RWPE1 (cell line): ENCODE measurements at places on chromosomes 12 and 14.

DNA sequence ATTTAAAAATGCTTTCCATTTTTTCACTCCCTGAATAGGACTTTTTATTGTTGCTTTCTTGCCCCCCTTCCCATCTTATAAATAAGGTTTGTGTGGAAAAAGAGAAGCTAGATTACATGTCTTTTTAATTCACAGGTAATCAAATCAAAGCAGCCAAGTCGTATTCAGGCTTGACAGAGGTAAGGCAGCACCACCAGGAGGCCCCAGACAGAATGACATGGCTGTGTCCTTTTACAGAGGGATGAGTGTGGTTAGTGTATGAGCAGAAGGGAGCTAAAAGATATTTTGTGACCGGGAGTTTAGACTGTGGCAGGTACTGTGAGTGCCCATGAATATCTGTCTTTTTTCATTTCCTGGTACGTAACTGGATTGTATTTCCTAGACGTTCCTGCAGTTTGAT is 596.1 kb downstream of the ETNK1 start:
- DNase-seq, result peak; percentile 5

DNA sequence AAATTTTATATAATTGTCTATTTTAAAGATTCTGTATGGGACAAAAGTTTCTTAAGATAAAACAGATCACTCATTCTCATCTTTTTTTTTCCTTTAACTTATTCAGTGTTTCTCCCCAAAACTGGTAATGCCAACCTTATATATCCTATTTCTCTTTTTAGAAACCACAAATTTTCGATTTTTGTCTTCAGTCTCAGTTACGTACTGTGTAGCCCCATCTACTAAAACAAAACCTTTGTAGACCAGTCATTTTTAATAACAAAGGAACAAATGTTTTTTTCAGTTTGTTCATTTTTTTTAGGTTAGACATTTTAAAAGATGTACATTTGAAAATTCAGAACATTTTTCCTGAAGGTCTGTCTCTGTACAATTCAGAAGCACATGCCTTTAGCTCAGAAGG is 18.2 kb downstream of the PNMA1 start:
- no peak for DNase-seq

DNA sequence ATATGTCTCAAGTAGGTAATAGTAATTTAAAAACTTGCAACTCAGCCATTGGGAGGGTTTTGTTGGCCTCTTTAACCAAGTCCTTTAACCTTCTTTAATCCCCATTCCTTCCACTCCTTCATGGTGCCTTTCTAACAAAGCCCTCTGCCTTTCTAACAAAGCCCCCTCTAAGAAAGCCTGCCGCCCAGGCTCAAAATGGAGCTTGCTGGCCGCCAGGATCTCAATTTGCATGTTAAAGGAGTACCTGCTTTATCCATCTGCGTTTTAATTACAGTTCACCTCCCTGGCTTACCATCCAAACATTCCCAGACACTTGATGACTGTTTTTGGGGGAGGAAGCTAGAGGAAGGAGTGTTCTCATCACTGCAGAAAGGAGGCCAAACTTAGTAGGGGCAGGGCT is 183.4 kb downstream of the PTPN11 start:
- no peak for DNase-seq

- DNase-seq, result no peak
These were observed 638 bp downstream of the PLEKHG3 start for GRCh38 chr14:64704743-64705380.

DNA sequence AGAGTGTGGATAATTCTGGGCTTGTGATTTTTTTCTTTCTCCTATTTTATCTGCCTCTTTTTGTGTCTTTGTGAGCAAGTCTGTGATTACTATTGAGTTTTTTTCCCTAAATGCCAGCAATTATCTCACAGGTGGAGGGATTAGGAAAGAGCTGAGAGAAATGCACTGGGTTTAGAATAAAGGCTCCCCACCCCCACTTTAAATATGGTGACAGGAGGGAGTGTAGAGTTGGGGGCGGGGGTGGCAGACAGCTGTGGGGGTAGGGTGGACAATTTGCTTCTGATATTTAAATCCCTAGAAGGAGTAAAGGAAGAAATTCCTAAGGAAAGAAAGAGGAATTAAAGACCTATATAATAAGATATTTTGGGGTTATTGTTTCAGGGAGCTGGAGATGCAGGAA is 145.9 kb downstream of the NRXN3 start:
- no peak for DNase-seq

- no peak for DNase-seq
These were observed 16.3 kb upstream of the C14orf180 start for GRCh38 chr14:104563191-104563741.
